ENCODE measurements at places on chromosomes 7 and 10.
A peak's percentile ranks its signal among the peaks of the same experiment; 100 is the strongest.

- no peak for DNase-seq
Measured at GRCh38 chr10:7335977-7336376, 74.9 kb downstream of the SFMBT2 start.

GRCh38 chr7:108559253-108559652 is 10.3 kb downstream of the THAP5 start:
- no peak for DNase-seq

DNA sequence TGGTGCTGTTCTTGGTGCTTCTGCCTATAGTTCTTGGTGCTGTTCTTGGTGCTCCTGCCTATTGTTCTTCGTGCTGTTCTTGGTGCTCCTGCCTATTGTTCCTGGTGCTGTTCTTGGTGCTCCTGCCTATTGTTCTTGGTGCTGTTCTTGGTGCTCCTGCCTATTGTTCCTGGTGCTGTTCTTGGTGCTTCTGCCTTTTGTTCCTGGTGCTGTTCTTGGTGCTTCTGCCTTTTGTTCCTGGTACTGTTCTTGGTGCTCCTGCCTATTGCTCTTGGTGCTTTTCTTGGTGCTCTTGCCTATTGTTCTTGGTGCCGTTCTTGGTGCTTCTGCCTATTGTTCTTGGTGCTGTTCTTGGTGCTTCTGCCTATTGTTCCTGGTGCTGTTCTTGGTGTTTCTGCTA is 71.1 kb downstream of the PTPRN2 start:
- DNase-seq = no peak

- DNase-seq = no peak
Measured at GRCh38 chr7:156504006-156504405, 136.6 kb upstream of the RNF32 start.

DNA sequence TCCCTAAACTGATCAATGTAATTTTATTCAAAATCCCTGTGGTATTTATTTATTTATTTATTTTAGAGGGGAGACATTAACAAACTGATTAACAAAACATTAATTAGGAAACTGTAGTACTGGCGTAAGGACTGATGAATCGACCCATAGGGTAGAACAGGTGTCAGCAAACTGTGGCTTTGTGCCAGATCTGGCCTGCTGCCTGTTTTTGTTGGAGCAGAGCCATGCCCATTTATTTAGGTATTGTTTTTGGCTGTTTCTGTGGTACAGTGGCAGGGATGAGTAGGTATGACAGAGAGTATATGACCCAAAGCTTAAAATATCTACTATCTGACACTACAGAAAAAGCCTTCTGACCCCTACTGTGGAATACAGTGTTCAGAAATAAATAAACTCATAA is 332.5 kb upstream of the ETV1 start:
- no peak for DNase-seq

- no peak for DNase-seq
Measured at GRCh38 chr10:32041290-32042028, 14.8 kb downstream of the KIF5B start.

GRCh38 chr10:6014241-6014761 is 37.0 kb upstream of the IL15RA start:
- peak; percentile 21 for DNase-seq

DNA sequence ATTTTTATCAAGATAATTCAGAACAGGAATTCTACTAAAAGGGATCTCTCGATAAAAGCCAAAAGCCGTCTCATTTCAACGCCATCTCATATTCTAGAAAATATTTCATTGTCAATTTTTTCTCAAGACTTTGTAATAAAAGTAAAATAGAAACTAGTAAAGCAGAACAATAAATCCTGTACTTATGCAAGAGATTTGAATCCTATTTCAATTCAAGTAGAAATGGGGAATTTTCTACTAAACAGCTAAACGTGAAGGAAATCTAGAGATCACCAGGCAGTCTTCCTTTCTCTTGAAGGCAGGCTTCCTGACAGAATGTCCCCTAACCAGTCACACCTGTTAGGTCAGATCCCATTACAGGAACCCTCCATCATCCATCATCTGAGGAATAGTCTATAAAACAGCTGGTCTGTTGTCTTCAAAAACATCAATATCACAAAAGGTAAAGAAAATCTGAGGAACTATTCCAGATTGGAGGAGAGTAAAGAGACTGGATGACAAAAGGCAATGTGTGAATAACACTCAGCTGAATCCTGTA is 23.7 kb downstream of the USP6NL start:
- no peak for DNase-seq

DNA sequence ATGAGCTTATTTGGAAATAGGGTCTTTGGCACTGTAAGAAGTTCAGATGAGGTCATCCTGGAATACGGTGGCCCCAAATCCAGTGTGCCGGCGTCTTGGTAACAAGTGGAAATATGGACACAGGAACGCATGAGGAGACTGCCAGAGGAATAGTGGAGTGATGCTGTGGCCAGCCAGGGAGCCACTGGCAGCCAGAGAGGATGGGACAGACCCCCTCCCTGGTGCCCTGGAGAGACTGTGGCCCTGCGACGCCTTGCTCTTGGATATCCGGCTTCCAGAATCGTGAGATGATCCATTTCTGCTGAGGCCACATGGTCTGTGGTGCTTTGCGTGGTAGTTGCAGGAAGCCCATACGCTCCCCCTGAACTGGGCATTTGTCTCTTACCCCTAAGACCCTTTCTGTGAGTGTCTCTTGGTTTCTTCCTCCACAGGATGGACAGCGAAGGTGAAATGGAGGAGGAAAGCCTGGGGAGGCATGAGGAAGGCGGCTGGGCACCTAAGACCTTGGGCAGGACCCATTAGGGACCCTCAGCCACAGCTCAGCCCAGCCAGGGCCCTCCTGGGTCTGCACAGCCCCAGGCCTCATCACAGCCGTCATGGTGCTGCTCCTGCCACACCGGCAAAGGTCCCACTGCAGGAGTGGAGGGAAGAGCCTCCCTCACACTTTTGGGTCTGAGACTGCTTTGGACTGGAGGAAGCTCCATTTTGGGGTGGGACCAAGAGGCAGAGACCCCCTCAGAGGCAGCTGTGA is 53.6 kb downstream of the INSIG1 start:
- DNase-seq = no peak

- no peak for DNase-seq
Measured at GRCh38 chr10:58262766-58263165, 4.9 kb downstream of the IPMK start.

DNA sequence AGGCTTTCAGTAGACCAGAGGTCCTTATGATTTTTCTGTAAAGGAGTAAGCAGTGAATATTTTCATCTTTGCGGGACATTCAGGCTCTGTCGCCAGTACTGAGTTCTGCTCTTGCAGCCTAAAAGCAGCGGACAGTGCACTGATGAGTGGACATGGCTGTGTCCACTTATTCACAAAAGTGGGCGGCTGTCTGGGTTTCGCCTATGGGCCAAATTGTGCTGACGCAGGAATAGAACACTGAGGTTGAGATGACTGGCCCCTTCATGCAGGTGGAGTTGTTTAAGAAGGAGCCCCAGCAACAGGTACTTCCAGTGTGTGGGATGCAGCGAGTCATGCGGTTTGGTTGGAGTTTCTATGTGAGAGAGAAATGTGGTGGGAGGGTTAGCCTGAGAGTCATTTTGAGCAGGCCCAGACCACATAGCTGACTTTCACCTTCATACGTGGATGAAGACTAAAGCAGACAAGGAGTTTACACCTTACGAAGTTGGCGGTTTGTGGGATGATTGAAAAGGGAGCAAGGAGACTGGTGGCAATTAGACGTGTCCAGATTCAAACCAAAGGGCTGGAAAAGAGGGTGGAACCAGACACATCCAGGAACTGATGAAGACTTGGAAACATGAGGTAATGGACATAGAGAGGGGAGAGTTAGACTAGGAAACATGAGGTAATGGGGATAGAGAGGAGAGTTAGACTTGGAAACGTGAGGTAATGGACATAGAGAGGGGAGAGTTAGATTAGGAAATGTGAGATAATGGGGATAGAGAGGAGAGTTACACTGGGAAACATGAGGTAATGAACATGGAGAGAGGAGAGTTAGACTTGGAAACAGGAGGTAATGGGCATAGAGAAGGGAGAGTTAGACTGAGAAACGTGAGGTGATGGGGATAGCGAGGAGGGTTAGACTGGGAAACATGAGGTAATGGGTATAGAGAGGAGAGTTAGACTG is 38.2 kb downstream of the WDR37 start:
- no peak for DNase-seq
